AG20443 (cell line): ENCODE measurements at places on chromosomes 1 and 21.

- no peak for DNase-seq
Observed at GRCh38 chr21:14686466-14687267, 140.6 kb upstream of the SAMSN1 start.

DNA sequence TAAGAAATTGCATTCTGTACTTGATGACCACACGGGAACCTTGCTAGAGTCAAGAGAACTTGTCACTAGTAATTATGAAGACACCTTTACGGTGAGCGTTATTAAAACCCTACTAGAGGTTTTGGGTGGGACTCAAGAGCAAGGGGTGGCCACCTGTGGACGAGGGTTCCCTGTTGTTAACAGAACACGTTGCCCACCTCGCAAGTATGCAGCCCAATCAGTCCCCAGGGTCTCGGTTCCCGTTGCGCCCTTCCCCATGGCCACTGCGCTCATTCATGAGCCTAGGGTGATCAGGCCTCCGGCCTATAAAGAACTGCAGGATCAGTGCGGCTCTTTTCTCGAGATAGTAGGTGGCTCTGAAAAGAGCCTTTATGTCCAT, 30.2 kb upstream of the RNF187 start:
- no peak for DNase-seq

DNA sequence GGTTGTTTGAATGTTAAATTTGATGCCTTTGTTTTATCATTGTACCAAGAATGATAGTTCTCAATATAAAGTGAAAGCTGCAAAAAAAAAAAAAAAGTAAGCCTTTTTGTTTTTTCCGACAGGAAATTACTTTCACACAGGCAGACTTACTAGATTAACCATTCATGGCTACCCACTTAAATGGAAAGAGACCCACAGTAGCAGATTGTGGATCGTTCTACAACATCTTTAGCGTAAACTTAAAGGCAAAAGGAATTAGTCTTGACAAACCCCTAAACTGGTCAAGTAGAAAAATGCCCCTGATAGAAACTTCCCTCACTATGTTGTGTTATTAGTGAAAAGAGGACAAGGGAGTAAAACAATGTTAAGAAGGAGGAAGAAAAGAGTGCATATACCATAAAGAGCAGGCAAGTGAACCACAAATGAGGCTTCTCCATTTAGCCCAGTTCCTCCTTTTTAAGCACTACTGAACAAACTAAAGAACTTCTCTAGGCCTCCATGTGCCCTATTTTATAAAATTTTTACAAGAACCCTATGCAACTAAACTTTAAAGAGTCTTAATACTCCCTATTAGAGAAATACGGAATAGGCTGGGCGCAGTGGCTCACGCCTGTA, 1560.3 kb downstream of the MRPL39 start:
- no peak for DNase-seq

GRCh38 chr1:218804014-218804785, 369.5 kb upstream of the LYPLAL1 start:
- peak; percentile 12 for DNase-seq

- no peak for DNase-seq
Observed at GRCh38 chr1:64494659-64495058, 24.7 kb downstream of the CACHD1 start.

- DNase-seq = peak; percentile 76
Observed at GRCh38 chr1:15760520-15761211, 2.1 kb downstream of the FBLIM1 start.
